ENCODE measurements at places on chromosomes 2 and 18. TPM values are rescaled to one million over a fixed set of nuclear protein-coding genes. Genes with fewer than 3 reads are reported as not detected.

DNA sequence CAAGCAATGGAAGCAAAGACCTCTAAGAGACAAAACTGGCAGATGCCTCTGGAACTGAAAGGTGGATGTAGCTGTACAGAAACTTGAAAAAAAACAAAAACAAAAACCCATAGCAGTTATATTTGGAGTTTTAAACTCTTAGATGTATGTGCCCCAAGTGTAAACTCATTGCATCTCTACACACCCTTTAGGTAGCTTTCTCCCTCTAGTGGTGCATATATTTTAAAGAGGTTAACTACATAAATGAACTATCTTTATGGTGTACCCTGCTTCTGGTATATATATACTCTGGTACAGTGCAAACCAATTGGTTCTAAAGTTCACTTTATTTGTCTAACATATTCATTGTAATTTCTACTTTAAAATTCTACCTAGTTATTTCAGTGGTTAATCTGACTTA lies 518.2 kb downstream of the NRXN1 start:
- H3K27ac ChIP-seq: no peak overlapping the region
- no peaks in the 10 kb centered on the region for H3K27me3 ChIP-seq
- no peaks in the 10 kb centered on the region for H3K36me3 ChIP-seq
- H3K4me3 ChIP-seq: no peak overlapping the region

GRCh38 chr2:106886916-106887758 lies 1.2 kb upstream of the ST6GAL2 start:
- no peak overlapping the region for H3K27ac ChIP-seq
- no peaks in the 10 kb centered on the region for H3K36me3 ChIP-seq
- H3K4me1 ChIP-seq: no peaks in the 10 kb centered on the region
- 0 out of 2 replicates have a peak, but pooled peaks cover 4% of the 10 kb centered on the region for H3K27me3 ChIP-seq
- no peak overlapping the region for H3K4me3 ChIP-seq
- DNase-seq: no peak

DNA sequence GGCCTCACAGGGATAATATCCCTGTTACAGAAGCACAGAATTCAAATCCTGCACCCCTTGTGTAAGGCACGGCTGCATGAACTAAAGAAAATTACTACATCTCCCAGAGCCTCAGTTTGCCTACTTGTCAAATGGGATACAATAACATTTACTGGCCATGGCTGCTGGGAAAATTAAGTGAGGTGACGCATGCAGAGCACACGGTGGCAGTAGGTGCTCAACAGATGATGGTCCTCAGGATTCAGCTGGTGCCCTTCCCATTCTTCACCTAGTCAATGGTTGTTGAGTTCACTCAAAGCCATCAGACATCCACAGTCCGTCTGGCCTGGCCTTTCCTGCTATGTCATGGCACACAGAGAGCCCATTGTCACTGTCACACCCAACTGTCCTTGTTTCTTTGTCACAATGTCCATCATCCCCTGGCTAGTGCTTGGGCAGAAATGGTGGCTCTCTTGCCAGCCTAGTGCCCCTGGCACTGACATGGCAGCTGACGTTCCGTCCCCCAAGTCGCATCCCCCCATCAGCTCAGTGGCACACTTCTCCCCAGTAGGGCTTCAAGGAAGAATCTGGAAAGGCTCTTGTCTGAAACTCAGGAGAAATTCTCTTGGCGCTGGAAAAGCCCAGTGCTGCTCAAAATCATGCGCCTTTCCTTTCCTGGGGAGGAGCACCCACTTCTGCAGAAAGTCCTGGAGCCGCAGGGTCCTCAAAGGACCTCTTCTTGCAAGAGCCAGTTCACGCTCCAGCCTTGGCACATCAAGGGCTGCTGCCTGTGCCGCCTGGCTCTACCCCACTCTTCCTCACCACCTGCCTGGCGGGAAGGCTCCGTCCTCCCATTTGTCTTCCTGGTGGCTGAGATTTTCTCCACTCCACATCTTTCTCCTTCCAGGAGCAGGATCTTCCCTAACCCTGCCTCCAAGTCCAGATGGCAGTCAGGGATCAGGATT lies 55.9 kb upstream of the SLC66A3 start:
- no peak for DNase-seq
- H3K4me1 ChIP-seq: peaks cover 14% of the 10 kb centered on the region
- H3K27me3 ChIP-seq: no peaks in the 10 kb centered on the region

Gene PROC
- total RNA-seq: not detected

Gene APCDD1
- not detected for total RNA-seq

DNA sequence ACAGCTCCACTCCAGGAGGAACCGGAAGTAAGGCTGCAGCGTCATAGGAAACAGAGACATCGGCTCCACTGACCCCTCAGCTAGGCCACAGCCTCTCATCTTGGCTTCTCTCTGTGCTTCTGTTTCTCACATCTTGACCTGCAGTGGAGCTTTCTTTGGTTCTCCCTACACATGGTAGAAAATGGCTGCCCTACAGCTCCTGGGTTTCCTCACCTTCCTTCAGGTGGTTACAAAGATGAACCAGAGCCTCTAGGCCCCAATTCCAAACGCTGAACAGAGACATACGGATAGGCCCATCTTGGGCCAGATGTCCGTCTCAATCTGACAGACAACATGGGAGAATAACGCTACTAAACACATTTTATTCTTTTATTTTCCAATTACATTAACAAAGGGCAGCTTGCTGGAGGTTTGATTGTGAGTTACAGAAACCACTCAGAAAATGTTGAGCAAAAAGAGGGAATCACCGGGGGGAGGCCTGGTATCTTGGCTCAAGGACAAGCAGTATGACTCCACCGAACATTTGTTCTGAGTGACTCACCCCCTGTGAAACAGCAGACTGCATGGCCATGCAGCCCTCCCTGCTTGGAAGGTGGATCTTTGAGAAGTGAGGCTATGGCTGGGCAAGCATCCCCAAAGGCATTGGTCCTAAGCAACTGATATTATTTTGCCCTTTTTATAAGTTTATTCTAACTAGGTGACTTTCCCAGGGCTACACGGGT lies 303.5 kb downstream of the CDCA7 start:
- H3K27ac ChIP-seq: no peak overlapping the region
- H3K4me3 ChIP-seq: no peak overlapping the region
- no peaks in the 10 kb centered on the region for H3K27me3 ChIP-seq

Gene CPLX4
- not detected for total RNA-seq

Gene FAM117B
- 7.6 TPM for total RNA-seq

- H3K27ac ChIP-seq: no peak overlapping the region
- no peak overlapping the region for H3K4me3 ChIP-seq
- H3K27me3 ChIP-seq: no peaks in the 10 kb centered on the region
- no peaks in the 10 kb centered on the region for H3K36me3 ChIP-seq
These were observed 74.7 kb downstream of the TNFRSF11A start for GRCh38 chr18:62399781-62400308.

GRCh38 chr2:56224316-56224715 lies 40.5 kb downstream of the CCDC85A start:
- no peaks in the 10 kb centered on the region for H3K4me1 ChIP-seq
- DNase-seq: no peak
- no peak overlapping the region for H3K27ac ChIP-seq
- H3K4me3 ChIP-seq: no peak overlapping the region
- no peaks in the 10 kb centered on the region for H3K27me3 ChIP-seq

Gene ZNF804A
- total RNA-seq: 1.7 TPM

- peaks cover 13% of the 10 kb centered on the region for H3K4me1 ChIP-seq
- no peaks in the 10 kb centered on the region for H3K27me3 ChIP-seq
- H3K27ac ChIP-seq: no peak overlapping the region
These were observed 114.2 kb upstream of the EML6 start for GRCh38 chr2:54609241-54609640.

GRCh38 chr2:227822416-227823003 lies 8.9 kb downstream of the CCL20 start:
- no peak overlapping the region for H3K27ac ChIP-seq
- no peak overlapping the region for H3K4me3 ChIP-seq
- no peaks in the 10 kb centered on the region for H3K4me1 ChIP-seq
- no peak for DNase-seq
- H3K27me3 ChIP-seq: no peaks in the 10 kb centered on the region
- no peaks in the 10 kb centered on the region for H3K36me3 ChIP-seq

- DNase-seq: no peak
- H3K36me3 ChIP-seq: no peaks in the 10 kb centered on the region
- no peaks in the 10 kb centered on the region for H3K4me1 ChIP-seq
- no peak overlapping the region for H3K4me3 ChIP-seq
- no peak overlapping the region for H3K27ac ChIP-seq
These were observed 99.7 kb upstream of the ODC1 start for GRCh38 chr2:10547663-10548376.

DNA sequence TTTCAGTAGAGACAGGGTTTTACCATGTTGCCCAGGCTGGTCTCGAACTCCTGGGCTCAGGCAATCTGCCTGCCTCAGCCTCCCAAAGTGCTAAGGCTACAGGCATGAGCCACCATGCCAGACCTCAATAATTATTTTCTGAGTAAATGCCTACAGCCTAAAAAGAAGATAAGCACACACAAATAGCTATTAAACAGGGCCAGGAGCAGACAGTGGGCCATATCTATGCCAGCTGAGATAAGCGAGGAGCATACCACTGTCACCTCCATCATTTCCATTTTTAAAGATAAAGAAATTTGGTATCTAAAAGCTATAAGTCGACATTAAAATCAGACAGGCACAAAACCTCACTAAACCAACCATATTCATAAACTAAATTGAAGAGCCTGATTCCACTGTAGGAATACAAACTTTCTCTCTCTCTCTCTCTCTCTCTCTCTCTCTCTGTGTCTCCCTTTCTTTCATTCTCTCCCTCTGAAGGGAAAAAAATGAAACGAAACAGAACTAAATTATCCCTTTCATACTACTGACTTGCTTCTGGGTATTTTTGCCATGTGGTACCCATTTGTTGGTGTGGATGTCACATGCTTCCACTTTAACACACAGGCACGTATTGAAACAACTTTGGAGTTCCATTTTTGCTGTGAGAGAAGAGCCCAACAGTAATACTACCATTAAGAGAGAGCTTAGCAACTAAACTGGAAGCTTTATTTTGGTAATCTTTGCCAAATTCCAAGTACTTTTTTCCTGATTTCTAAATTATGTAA lies 51.0 kb downstream of the FARSB start:
- H3K27me3 ChIP-seq: no peaks in the 10 kb centered on the region
- no peak overlapping the region for H3K4me3 ChIP-seq
- DNase-seq: no peak
- H3K36me3 ChIP-seq: no peaks in the 10 kb centered on the region
- H3K4me1 ChIP-seq: no peaks in the 10 kb centered on the region
- no peak overlapping the region for H3K27ac ChIP-seq

GRCh38 chr2:162838136-162838497 lies 450 bp downstream of the KCNH7 start:
- no peak overlapping the region for H3K27ac ChIP-seq
- H3K4me3 ChIP-seq: no peak overlapping the region
- H3K27me3 ChIP-seq: peaks cover 2% of the 10 kb centered on the region
- no peaks in the 10 kb centered on the region for H3K36me3 ChIP-seq

Gene TBR1
- not detected for total RNA-seq

DNA sequence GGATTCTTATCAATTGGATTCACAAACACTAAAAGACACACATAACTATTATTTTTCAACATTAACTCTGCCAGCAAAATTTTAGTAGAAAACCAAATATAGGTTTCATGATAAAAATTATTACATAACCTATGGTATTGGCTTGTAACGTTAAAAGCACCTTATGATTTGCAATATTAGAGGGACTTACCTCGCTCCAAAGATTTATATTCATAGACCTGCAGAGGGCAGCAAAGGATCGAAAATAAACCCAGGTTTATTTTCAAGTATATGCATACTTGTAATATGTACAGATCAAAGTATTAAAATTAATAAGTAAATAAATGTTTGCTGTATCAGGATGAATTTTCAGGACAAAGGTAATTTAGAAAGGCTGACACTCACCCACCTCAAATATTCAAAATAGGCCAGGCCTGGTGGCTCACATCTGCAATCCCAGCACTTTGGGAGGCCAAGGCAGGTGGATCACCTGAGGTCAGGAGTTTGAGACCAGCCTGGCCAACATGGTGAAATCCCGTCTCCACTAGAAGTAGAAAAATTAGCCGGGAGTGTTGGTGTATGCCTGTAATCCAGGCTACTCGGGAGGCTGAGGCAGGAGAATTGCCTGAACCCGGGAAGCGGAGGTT lies 45.3 kb downstream of the LRPPRC start:
- no peak overlapping the region for H3K27ac ChIP-seq
- H3K4me1 ChIP-seq: no peaks in the 10 kb centered on the region
- DNase-seq: no peak
- H3K4me3 ChIP-seq: no peak overlapping the region
- H3K27me3 ChIP-seq: no peaks in the 10 kb centered on the region
- H3K36me3 ChIP-seq: peaks cover 20% of the 10 kb centered on the region

Gene E2F6
- 11.9 TPM for total RNA-seq

- H3K27me3 ChIP-seq: no peaks in the 10 kb centered on the region
- no peak overlapping the region for H3K4me3 ChIP-seq
- peaks cover under 1% of the 10 kb centered on the region for H3K4me1 ChIP-seq
- H3K36me3 ChIP-seq: no peaks in the 10 kb centered on the region
- DNase-seq: no peak
These were observed 1.3 kb downstream of the GAL3ST2 start for GRCh38 chr2:241777686-241778627.

DNA sequence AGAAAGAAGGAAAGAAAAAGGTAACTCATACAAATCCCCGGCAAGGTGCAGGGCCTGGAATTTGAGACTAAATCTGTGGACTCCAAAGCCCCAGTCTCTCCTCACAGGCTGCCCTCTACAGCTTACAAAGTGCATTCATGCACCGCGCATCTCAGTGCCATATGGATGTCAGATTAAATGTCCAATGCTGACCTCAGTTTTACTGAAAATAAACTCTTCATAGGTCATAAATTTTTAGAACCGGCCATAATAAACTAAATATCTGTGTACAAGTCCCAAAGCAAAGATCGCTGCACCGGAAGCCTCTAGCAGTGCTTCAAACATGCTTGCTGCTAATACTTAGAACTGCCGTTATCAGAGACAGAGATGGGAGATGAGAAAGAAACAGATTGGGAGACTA lies 17.7 kb downstream of the ST6GAL2 start:
- H3K36me3 ChIP-seq: no peaks in the 10 kb centered on the region
- no peak overlapping the region for H3K27ac ChIP-seq
- no peak overlapping the region for H3K4me3 ChIP-seq
- H3K4me1 ChIP-seq: no peaks in the 10 kb centered on the region
- no peaks in the 10 kb centered on the region for H3K27me3 ChIP-seq

Gene CRYGC
- not detected for total RNA-seq

Gene PRSS56
- total RNA-seq: not detected

DNA sequence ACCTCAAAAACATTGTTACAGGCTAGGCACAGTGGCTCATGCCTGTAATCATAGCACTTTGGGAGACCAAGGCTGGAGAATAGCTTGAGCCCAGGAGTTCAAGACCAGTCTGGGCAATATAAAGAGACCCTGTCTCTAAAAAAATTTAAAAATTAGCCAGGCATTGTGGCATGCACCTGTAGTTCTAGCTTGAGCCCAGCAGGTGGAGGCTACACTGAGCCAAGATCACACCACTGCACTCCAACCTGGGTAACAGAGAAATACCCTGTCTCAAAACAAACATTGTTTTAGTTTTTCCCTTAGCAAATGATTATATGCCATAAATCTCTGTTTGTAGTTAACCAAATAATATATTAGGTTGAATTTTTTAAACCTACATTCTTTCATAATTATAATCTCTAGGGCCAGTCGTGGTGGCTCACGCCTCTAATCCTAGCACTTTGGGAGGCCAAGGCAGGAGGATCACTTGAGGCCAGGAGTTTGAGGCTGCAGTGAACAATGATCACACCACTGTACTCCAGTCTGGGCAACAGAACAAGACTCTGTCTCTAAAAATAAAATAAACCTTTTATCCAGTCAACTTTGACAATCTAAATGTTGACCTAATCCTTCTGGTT lies 13.3 kb upstream of the CYP20A1 start:
- no peaks in the 10 kb centered on the region for H3K36me3 ChIP-seq
- no peaks in the 10 kb centered on the region for H3K27me3 ChIP-seq
- no peak for DNase-seq
- no peak overlapping the region for H3K27ac ChIP-seq

All from GM12878 (cell line).